ENCODE measurements at places on chromosomes 12 and 14. TPM values are rescaled to one million over a fixed set of nuclear protein-coding genes. Genes with fewer than 3 reads are reported as not detected.

The USP5 gene
- 41.1 TPM for total RNA-seq

The GPHN gene
- total RNA-seq: 15.6 TPM

The RDH16 gene
- total RNA-seq: 0.27 TPM

The GPR137C gene
- total RNA-seq: 0.71 TPM

The RAD51AP1 gene
- total RNA-seq: 1.9 TPM

The TRAF3 gene
- 9.5 TPM for total RNA-seq

The DENND5B gene
- 19.5 TPM for total RNA-seq

The FAM216A gene
- 7.5 TPM for total RNA-seq

The CRACR2A gene
- 4.2 TPM for total RNA-seq

The VRTN gene
- total RNA-seq: not detected

DNA sequence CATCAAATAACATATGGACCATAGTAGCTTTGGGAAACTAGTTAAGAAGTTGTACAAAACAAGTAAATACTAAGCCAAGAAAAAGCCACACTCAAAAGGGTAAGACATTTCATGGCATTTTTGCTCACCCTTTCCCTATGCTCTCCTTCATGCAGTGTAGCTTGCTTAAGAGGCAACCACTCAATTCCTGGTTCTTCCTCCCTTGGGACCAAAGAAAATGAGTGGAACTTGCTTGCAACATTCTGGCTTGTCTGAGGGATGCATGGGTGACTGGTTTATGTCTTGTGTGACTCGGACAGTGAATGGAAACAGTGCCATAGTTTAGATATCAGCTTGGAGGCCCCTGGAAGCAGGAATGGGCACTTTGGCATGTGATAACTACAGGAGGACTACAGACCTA lies 252.0 kb upstream of the ARID2 start:
- DNase-seq: no peak

DNA sequence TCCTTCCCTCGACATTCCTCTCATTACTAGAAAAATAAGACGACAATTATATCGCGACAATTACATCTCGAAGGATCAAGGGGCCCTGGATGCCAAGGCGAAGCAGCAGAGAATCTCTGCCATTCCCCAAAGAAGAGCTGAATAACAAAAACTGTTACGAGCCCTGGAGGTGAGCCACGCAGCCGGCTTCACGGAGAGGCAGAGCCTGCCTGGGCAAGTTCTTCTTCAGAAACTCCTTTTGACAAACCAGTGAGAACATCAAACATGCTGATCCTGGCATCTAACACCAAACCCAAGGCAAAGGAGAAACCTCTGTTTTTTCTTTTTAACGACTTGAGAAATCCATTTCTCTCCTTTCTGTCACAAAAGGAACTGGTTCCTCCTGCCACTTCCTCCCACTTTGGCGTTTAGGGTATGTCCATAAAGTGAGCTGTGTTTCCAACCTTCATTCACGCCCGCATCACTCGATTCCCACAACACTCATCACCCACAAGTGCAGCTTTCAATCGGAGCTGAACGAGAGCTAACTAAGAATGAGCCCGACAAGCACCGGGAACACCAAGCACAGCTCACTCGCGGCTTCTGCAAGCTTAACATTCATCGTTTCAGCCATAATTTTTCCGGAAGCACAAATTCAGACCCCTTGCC lies 21.5 kb downstream of the CCDC88C start:
- no peak for DNase-seq

DNA sequence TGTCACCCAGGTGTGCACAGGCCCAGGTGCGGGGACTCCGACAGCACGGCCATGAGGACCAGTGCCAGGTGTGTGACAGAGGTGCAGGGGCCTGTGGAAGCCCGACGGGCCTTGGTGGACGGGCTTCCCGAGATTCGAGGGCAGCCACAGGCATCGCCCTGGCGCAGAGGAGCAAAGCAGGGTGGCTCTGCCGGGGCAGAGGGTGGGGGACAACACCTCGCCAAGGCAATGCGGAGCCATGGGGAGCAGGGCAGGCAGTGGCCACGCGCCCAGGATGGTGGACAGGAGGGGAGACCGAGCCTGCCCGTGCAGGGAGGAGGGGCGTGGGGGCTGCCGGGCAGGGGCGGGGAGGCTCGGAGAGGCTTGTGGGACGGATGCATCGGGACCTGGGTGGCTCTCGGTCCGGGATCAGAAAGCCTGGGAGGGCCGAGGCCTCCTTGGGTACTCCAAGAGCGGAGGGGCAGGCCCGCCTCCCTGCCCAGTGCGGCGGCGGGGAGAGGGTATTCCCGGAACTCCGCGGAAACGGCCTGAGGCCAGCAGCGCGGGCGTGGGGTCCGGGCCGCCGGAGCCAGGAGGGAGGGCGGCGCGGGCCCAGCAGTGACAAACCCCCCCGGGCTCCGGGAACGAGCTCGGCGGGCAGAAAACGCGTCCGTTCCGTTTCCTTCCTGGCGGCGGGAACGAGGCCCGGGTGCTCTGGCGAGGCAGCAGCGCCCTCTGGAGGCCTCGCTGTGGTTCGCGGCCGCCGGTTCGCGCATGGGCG lies 1.6 kb downstream of the TMEM121 start:
- peak; percentile 87 for DNase-seq

DNA sequence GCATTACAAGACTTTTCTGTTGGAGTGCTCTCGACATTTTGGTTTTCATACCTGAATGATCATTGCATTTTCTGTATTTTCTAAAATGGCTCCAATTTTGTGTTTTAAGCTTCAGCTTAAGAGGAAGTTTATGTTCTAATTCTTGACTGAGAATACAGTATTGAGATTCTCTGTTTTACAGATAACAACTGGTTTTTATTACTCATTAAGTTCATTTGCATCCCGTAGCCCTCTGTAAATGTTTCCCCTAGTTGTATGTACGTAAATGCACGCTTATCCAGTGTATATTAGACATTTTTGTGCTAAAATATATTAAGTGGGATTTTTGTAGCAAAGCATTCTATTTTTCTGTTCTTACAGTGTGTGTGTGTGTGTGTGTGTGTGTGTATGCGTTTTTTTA lies 33.1 kb downstream of the CPSF6 start:
- DNase-seq: no peak

- DNase-seq: no peak
Observed at GRCh38 chr14:94769391-94770250, at the start of gene GSC. Gene GSC, minus strand, starts transcription at chr14:94770113. Its CDS starts 98 bp downstream, at chr14:94770015.

DNA sequence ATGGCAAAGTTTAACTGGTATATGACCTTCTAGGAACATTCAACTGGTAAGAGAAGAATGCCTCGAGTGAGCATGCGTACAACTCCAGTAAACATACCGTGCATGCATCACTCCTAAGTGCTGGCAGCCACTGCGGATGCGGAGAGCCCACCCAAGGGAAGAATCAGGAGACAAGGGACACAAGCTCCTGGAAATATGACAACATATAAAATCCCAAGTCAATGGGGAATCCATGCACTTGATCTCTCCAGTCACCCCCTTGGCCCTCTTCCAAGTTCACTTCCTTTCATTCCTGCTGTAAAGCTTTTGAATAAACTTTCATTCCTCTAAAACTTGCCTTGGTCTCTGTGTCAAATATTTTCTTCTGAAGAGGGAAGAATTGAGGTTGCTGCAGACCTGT lies 168.7 kb upstream of the TMCC3 start:
- no peak for DNase-seq

GRCh38 chr14:93185349-93185720 lies 218 bp downstream of the LYSET start:
- no peak for DNase-seq

DNA sequence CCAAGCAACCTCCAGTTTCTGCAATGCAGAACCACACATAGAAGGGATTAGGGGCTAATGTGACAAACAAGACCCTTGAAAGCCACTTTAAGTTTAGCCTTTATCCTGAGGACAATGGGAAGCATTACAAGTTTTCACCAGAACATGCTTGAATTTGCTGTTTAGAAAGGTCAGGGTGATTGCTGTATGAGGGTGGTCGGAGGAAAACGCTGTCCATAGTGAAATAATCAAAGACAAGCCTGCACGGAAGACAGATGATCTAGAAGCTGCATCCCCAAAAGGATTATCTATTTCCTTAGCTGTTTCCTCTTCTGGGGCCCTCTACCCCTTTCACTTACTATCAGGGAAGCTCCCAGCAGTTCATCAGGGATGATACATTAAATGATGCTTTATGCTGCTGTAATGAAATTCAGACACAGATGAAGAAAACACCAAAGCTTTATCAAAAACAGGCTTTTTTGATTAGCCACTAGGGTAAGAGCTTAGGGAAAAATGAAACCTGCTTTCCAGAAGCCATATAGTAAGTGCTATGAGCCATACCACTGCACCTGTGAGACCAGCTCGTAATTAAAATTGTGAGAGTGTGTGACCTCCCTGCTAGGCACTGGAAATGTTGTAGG lies 6.5 kb downstream of the HAL start:
- no peak for DNase-seq

GRCh38 chr12:124159655-124160054 lies 135.2 kb upstream of the RFLNA start:
- no peak for DNase-seq

DNA sequence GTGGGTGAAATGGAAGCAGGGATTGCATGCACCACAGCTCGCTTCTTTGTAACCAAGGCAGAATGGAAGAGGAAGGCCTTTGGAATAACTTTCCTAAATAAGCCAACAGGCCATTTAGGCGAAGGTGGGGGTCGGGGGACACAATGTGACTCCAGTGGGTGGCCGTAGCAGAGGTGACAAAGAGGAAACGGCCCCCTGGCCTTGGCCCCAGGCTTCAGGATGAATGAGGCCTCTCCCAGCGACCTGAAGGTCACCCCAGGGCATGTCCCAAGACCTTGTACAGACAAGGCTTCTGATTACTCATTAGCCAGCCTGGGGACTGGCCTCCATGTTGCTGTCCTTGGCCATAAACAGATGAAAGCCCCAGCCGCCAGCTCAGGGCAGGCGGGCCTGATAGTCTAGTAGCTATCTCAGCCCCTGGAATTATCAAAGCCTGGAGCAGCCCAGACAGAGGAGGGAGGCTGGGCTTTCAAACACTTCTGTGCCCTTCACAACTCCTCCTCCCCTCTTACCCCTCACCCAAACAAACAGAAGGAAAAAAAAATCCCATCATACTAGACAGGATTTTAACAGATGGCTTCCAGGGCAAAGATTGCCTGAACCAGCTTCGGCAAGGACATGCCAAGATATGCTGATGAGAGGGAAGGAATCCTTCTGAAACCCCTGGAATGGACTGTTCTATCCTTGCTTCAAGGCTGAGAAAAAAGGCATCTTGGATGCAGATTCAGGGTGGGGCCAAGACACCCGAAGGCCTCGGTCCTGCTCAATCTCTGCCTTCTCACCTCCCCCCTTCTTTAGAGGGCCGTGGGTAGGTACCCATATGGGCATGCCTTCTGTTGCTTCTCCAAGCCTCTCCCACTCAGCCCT lies 142.3 kb upstream of the PARP11 start:
- no peak for DNase-seq

DNA sequence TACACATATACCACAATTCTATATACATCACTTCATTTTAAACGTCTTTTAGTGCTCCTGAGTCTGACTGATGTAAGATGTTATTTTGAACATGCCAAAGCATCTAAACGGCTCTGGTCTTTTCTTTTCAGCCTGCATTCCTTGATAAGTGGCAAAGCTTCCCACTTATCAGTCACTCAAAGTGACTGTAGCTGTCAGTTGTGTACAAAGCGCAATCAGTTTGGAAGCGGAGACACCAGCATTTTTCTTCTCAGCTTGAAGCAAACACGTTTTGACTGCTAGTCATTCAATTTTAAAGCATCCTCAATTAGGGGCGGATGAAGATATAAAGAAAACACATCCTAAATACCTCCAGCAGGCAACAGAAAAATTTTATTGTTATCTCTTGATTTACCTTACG lies 226.8 kb downstream of the SOX5 start:
- no peak for DNase-seq

DNA sequence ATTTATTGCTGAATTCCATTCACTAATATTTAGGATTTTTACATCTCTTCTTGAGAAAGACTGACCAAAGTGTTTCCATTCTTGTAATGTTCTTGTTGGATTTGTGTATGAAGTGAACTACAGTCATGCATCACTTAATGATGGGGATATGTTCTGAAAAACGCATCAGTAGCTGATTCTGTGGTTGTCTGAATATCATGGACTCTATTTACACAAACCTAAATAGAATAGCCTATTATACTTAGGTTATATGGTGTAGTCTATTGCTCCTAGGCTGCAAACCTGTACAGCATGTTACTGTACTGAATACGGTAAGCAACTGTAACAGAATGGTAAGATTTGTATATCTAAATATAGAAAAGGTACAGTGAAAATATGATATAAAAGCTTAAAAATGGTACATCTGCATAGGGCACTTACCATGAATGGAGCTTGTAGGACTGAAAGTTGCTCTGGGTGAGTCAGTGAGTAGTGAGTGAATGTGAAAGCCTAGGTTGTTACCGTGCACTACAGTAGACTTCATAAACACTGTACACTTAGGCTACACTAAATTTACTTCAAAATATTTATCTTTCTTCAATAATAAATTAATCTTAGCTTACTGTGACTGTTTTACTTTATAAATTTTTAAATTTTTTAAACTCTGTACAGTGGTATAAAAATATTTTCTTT lies 27.6 kb upstream of the P2RX4 start:
- no peak for DNase-seq

Measured in sigmoid colon (tissue), 7 donors.